M059J (cell line): ENCODE measurements at places on chromosomes 3 and 15. TPM values are rescaled to one million over a fixed set of nuclear protein-coding genes. Genes with fewer than 3 reads are reported as not detected.
A peak's percentile ranks its signal among the peaks of the same experiment; 100 is the strongest.

Gene IQCB1
- total RNA-seq, result 25.0 and 28.5 TPM in 2 replicates

Gene PATL2
- 2.0 and 2.6 TPM in 2 replicates for total RNA-seq

DNA sequence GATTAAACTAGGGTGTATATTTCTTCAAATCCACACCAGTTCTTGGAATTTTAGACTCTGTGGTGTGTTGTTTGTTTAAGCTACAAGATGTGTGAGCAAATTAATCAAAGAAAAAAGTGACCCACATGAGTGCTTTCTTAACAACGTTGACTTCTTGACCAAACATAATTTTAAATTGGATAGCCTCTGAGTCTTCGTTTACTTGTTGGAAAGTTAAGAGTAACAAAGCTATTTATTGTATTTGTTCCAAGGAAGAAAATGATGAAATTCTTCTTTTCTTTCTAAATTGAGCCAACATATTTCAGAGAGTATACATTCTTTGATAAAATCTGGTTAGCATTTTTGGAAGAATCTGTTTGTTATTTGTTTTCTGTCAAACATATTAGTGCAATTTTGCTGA, 99.9 kb upstream of the IGSF10 start:
- DNase-seq, result no peak

DNA sequence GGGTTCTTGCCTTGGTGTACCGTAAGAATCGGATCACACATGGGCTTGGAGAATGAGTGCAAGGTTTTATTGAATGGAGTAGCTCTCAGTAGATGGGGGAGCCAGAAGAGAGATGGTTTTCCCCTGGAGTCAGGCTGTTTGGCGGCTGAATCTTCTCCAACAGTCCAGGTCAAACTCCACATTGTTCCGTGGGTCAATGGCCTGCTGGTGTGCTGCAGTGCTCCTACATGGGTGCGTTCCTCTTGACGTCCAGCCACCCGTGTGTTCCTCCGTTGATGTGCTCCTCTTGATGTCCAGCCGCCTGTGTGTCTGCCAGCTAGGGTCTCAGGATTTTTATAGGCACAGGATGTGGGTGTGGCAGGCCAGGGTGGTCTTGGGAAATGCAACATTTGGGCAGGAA, 69.3 kb upstream of the AGBL1 start:
- no peak for DNase-seq

DNA sequence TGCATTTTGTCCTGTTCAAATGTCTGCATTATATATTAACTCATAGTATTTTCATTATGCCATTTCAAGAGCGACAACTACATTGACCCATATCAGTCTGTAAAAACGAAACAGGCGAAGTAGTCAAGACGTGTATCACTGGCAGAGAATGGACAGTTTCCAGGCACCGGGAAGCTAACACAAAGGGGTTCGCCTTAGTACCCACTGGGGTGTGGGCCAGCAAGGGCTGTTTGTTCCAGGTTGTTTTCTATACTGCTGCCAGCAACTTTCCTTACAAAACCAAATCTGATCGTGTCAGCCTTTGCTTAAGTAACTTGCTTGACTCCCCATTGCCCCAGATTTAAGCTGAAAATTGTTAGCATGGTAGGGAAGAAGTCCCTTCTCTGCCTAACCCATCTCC, 87.1 kb downstream of the CGNL1 start:
- no peak for DNase-seq

DNA sequence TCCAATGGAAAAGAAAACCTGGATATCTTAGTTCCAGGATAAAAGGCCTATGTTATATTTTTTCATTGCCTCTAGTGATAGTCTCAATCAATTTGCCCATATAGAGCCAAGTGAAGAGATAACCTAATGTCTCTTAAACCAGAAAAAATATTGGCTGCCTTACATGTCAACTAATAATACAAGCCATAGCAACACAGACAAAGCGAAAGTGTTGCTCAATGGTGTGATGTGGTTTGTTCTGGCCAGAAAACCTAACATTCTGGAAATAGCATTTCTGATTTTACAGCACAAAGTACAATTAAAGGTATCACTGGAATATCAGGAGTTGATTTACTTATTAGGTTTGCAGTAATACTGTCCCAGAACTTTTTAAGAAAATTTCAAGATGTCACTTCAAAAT, 101.5 kb downstream of the ATP8B4 start:
- no peak for DNase-seq

DNA sequence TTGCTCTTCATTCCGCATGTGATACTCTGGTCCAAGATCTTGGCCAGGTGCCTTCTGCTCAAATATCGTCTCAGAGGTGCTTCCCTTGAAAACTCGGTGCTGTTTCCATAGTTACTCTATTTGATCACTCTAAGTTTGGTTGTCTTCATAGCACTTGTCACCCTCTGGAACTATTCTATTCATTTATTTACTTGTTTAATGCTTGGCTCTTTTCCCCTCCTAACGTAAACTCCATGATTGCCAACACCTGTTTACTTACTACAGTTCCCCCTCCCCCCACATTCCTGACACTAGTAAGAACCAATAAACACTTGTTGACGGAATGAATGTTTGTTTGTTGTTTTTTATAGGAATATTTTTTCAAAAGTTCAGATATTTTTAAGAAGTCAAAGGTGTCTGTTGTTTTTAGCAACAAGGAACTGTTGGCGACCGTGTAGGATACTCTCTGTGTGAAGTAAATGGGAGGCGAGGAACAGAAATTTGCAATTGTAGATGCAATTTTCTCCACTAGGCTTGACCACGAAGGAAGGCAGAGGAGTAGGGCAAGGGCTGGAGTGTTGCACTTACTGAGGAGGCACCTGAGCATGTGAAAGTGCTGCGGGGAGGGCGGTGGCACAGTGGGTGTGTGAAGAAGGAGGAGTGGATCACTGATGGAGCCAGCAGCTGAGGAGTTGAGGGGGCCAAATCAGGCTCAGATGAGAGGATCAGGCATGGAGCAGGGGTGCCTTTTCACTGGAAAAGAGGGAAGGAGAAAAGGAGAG, 48.4 kb downstream of the MOBP start:
- DNase-seq, result no peak

DNA sequence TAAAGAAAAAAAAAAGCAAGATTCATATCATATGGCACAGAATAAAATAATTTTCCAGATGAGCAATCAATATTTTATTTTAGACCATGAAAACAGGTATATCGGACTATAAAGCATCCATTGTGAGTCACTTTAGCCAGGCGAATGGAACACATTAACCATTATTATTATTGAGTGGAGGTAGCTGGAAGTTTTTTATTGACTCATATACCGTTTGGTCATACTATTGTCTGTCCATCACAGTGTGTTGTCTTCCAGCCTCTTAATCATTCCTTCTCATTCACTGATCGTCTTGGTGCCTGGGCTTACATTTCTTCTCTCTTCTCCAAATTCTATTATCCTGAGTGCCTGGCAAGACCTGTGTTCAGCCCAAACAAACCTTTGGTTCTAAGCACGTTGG, 634.8 kb downstream of the MECOM start:
- no peak for DNase-seq

Gene UACA
- 31.4 and 43.0 TPM in 2 replicates for total RNA-seq

DNA sequence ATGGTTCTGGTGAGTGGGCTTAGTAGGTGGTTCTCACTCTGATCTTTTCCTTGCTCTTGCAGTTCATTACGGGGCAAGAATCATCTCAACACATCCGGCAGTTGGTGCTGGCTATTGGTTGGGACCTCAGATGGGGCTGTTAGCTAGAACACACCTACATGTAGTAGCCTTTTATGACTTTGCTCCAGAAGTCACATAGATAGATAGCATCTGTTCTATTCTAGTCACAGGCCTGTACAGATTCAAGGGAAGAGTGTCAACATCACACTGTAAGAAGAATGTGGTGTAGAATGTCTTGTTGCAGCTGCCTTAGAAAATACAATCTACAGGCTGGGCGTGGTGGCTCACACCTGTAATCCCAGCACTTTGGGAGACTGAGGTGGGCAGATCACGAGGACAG, 15.1 kb downstream of the RAB5A start:
- DNase-seq, result no peak

DNA sequence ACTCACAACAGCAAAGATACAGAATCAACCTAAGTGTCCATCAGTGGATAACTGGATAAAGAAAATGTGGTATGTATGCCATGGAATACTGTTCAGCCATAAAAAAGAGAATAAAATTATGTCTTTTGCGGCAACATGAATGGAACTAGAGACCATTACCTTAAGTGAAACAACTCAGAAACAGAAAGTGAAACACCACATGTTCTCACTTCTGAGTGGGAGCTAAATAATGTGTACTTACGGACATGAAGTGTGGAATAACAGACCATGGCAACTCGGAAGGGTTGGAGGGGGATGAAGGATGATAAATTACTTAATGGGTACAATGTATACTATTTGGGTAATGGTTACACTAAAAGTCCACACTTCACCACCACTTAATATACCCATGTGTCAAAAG, 600.6 kb downstream of the MAGI1 start:
- DNase-seq, result no peak

DNA sequence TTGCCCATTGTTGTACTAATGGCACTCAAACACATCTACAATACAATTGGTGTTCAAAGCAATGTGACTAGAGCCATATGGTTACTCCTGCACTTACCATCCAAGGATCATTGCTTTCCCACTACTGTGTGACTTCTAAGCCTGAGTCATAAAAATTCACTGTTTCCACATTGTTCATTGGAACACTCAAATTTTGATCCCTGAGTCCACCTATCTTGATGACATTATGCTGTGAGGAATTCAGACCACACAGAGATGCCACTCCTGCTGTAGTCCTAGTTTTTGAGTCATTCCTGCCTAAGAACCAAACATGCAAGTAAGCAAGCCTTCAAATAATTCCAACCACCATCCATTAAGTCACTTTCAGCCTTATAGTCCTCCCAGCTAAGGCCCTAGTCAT, 176.2 kb downstream of the EFHB start:
- DNase-seq, result no peak

DNA sequence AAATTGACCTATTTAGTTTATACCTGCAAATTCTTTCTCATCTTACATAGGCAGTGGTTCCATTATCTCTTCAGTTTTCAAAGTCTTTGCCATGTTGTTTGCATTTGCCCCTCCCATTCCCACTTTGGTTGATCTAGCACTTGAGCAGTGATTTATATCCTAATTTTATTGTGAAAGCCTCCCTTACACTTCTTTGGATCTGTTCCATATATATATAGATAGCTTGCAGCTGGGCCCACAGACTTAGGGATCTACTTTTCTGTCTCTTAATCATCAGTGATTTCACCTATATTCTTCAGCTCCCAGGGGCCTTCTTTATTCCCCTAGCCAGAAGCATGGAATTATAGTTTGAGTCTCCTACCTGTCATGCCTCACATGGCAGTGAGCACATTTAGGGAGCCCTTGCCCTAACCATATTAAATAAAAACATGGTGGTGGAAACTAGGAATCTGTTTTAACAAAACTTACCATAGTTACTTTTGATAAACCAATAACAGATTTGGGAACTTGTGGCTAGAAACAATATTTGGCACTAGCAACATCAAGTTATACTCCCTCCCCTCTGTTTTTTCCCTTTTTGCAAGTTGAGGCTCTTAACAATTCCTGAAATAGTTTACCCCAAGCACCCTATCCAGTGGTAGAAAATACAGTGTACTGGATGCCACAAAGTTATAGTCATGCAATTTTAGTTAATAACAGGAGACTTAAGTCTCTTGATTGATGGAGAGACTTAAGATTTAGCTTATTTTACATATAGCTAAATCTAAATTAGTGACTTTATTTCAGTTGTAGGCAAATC, 41.7 kb downstream of the ARIH1 start:
- no peak for DNase-seq

DNA sequence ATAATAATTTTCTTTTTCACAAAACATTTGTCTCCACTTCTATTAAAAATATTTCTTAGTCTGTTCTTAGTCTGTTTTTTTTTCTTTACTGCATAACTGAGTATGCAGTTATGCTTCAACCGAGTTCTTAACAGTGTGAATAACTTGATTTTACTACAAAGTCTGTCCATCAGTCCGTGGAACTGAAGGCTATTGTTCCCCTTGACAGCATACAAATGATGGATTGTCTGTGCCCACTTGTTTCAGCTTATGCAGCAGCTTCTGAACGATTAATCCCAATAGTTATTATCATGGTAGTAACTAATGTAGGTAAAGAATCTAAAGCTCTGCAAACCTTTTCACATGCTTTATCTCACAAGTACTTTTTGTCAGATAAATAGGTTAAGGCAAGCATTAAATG, 150.7 kb downstream of the SSR3 start:
- DNase-seq, result no peak

DNA sequence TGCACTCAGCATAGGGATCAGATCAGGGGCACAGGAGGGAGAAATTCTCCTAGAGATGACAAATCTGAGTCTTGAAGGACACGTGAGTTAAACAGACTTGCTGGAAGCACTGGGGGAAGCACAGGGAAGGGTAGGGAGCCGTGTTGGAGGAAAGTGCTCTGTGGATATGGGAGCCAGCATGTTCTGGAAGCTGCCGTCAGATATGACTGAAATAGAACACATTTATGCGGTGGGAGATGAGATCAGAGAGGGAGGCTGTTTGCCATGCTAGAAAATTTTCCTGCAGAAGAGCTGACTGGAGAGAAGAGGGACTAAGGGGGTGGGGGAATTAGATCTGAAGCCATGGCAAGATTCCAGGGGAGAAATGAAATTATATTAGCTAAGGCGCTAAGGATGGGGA, 1.8 kb downstream of the TAMM41 start:
- no peak for DNase-seq

DNA sequence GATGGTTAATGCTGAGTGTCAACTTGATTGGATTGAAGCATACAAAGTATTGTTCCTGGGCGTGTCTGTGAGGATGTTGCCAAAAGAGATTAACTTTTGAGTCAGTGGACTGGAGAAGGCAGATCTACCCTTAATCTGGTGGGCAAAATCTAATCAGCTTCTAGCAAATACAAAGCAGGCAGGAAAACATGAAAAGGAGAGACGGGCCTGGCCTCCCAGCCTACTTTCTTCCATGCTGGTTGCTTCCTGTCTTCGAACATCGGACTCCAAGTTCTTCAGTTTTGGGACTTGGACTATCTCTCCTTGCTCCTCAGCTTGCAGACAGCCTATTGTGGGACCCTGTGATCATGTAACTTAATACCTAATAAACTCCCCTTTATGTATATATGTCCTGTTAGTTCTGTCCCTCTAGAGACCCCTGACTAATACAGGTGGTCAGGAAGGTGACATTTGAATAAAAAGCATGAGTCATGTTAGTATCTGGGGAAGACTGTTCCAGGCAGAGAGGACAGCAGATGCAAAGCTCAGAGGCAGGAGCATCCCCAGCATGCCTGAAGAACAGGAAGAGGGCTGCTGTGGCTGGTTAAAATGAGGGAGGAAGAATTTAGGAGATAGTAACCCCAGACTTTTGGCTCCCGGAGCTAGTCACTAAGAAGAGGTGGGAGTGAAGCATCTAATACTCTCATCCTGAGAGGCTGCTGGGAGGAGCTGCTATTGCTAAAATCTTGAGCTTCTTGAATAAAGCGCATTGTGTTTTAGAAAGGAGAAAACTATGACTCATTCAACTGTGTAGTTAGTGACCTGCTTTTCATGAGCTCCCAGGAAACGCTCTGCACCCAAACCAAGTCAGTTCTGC, 207.4 kb upstream of the HES1 start:
- DNase-seq, result peak; percentile 30

GRCh38 chr3:12142476-12142875, 16.2 kb downstream of the TIMP4 start:
- DNase-seq, result no peak

GRCh38 chr3:58009026-58009748, 965 bp downstream of the FLNB start:
- no peak for DNase-seq
